ENCODE measurements at places on chromosomes 5 and 9.

GRCh38 chr9:21806644-21807043, 4.2 kb downstream of the MTAP start:
- DNase-seq = no peak

DNA sequence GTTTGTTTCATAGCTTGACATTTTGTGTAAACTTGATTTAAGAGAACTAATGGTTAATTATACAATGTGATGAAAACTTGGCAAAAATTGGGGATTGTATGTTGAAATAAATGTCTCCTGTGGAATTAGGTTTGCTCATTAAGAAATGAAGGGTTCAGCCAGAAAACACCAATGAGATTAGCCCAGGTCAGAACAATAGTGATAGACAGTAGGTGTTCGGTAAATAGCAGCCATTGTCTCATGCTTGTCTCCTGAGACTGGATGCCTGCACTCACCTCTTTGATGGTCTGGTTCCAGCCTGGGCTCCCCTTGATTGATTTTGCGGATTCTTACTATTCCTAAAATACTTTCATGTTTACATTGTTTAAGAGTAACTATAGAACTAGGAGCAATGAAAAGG, 135.5 kb downstream of the FBN2 start:
- DNase-seq = no peak

DNA sequence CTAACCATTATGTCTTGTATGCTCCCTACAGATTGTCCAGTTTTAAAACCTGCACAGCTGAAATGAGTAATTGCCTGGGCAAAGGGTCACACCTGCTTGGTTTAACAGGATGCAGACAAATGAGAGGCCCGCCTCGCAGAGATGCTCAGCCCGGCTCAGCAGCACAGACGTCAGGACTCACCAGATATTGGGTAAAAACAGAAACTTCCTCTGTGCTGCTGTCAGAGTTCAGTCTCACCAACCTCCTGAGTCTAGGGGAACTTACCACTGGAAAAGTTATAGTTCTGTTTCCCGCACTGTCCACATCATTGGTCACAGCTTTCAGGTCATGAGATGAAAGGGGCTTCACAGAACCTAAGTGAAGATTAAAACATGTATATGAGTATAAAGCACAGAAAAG, 152.5 kb downstream of the ESM1 start:
- DNase-seq = no peak

GRCh38 chr5:150203832-150204589, 14.1 kb downstream of the SLC6A7 start:
- no peak for DNase-seq

DNA sequence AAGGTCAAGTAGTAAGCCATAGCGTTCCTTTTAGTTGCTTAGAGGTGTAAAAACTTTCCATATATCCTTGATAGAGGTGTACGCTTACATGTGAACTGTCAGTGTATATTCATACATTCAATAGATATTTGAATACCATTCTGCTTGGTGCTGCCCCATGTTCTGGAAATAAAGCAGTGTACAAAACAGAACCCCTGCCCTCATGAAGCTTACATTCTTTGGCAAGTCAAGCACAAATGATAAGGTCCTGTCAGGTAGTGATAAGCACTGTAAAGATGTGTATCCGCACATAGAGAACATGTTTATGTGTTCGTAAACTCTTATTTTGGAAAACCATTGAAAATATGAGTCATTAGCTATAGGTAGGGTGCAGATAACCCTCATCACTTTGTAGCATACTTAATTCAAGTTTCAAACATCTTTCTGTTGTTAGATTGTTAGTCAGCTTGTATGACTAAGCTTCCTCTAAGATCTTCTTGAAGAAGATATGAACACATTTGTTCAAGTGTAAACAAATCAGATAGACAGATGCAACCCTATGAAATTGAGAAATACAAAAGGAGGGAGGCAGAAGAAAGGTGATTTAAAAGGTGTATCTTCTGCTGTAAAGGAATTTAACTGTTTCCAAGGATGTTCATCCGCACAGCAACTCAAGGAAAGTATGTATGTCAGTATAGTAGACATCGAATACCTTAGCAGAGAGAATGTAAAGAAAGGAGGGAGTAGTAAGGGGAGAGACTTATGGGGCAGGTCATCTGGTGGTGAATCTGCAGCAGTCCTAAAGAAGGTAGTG, 1.6 kb downstream of the GTF3C4 start:
- DNase-seq = no peak

DNA sequence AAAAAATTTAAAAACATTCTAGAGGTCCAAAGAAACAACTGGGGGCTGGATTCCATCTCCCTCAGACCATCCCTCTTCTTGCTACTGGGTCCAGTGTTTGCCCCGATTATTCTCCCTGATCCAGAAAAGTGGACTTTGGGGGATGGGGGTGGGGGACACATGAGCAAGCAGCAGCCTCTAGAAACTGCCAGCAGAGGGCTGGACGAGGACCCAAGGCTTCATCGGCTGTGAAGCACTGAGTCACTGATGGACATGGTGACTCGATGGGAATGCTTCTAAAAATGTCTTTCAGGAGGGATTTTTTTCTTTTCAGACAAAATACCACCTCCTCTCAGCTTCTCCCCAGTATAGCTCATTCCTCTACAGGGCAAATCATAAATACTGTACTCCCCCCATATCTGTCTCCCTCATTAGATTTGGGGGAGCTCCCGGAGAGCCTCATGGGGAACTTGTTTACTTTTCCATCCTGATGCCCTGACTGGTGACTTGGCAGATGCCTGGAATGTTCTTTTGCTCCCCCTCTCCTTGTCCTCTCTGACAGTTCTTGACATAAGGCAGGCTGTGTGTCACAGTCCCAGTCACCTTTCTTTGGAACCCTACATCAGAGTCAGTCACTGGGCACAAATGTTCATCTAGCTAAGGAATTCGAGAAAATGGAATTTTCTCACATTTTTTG, 67.2 kb upstream of the STC2 start:
- no peak for DNase-seq

DNA sequence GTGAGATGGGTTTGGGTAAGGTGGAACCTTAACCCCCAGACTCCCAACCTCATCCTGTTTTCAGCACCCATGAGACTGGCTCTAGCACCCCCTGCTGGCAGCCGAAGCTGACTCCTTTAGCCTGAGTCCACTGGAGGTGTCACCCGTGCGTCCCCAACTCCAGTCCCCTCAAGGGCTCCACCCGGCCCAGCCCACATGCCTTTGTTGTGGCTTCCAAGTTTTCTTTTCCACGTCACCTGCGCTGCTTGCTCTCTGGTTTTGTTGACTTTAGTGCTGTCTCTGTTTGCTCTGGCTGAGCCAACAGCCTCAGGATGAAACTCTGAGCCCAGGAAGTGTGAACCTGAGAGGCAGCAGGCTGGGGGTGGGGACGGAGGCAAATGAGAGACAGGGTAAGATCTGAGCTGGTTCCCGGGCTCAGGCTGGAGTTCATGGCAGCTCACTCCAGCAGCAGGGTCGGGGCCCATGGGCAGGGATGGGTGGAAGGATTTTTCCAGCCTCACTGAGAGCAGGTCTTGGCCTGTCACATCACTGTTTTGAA, 13.2 kb upstream of the AQP7 start:
- DNase-seq = peak; percentile 93

- DNase-seq = peak; percentile 54
These were observed 36.7 kb downstream of the SARDH start for GRCh38 chr9:133701321-133701980.

DNA sequence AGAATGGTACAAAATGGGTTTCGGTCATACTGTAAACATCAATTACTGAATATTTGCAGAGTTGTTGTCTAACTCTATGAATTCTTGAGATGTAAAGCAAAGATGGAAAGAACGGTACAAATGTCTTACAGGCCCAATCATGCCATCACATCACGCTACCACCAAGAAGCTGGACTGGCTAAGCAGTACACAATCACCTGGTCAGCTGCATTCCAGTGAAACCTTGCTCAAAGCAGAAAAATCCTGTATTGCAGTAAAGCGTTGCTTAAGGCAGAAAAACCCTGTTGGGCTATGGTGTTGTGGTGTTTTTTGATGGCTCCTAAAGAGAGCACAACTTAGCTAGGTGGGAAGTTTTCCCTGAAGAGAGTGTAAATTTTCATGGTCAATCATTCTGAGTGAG, 112.6 kb upstream of the RASA1 start:
- no peak for DNase-seq

GRCh38 chr9:99466781-99467180, 244.7 kb downstream of the SEC61B start:
- DNase-seq = no peak

DNA sequence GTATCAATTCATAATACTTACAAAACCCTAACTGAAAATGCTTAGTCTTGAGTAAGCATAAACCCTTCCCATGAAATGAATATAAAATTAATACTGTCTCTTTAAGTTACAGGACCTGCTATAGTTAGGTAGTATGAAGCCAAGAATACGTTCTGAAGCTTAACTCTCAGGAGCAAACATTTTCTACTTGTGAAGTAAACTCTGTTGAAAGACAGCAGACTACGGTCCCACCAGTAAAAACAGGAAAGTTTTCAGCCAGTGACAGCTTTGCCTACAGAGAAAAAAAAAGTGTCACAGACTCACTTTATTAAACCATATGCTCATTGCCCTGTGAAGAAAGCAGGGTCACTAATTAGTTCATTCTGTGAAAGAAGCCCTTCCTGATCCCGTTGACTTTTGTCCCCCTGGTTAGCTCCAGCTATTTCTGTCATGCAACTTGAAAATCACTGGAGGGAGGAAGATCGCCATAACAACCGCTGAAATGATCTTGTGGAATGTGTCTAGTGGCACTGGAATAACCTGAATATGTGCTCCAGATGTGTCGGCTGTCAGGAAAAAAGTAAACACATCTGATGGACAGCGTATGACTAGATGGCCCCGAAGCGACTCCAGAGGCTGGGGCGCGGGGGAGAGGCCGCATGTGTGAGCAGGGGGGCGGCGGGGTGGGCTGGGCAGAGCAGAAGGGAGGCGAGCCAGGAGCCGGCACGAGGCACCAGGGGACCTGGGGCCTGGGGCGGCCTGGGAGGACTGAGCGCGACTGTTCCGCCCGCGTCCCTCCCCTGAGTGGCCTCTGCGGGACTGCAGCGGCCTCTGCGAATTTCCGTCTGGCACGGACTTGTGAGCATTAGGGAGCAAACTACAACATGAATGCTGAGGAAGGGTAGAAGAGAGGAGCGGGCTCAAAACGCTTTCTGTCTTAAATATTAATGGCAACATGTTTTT, 41.9 kb downstream of the BNC2 start:
- DNase-seq = no peak

DNA sequence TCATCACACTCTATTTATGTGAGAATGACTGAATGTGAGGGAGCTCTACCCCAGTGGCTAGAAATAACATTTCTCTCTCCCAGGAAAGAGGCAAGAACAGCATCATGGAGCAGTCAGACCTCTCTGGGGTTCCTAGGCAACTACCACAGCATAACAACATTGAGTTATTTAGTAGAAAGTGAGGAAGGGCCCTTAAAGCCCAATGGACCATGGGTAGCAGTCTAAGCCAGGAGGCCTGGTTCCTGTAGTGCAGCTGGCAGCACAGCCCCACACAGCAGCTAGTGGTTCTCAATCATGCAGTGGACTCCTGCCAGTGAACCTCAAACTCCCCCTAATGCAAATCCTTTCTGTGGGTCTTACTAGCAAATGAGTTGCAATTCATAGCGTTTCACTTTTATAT, 55.3 kb downstream of the SPEF2 start:
- DNase-seq = peak; percentile 32

GRCh38 chr5:103461243-103461642, 101.3 kb downstream of the NUDT12 start:
- DNase-seq = no peak
